ENCODE measurements at places on chromosomes 2 and 18.

GRCh38 chr2:28390241-28390745, 2.4 kb upstream of the FOSL2 start:
- peak; percentile 47 for DNase-seq

DNA sequence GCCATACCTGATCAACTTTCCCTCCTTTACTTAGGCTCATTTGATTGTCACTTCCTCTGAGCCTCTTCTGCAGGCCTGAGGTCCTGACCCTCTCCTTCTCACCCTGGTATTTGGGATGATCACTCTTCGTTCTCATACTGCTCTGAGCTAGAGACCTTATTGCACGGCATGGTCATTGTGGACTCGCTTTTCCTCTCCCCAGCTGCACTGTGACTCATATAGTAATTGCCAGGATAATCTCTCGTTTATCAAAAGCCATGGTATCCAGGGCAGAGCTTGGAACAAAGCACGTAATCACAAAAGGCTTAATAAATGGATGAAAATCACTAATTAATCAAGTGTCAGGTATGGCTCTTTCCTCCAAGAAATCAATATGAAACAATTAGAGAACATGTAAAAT, 40.9 kb upstream of the TRIB2 start:
- no peak for DNase-seq

- DNase-seq: no peak
Observed at GRCh38 chr2:165877565-165878550, 75.7 kb downstream of the TTC21B start.

DNA sequence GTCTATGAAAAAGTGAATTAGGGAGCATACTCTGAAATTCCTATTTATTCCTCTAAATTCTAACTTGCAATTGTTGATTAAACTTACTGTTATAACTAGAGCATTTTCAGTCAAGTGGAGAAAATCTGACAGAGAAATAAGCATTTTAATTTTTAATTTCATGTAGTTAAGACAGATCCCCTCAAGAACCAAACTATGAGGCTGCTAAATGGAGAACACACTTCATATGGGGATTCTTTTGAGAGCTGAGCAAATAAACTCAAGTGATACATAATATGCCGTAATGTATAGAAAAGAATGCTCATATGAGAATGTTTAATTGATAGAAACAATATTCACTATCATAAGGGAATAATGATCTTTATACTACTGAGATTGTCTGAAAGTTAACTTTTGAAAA, 340.8 kb downstream of the ERBB4 start:
- DNase-seq: no peak

GRCh38 chr2:73402386-73403103, 16.9 kb downstream of the ALMS1 start:
- no peak for DNase-seq

- DNase-seq: no peak
Observed at GRCh38 chr2:239311132-239312040, 89.4 kb downstream of the HDAC4 start.

GRCh38 chr2:230781130-230781797, 68.6 kb downstream of the CAB39 start:
- DNase-seq: no peak

DNA sequence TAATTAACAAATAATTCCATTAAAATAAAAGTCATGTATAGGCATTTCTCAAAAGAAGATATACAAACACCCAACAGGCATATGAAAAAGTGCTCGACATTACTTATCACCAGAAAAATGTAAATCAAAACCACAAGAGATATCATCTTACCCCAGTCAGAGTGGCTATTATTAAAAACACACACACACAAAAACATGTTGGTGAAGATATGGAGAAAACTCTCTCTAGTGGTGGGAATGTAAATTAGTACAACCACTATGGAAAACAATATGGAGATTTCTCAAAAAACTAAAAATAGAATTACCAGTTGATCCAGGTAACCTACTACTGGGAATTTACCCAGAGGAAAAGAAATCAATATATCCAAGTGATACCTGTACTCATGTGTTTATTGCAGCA, 966.3 kb upstream of the POU3F3 start:
- DNase-seq: no peak

- DNase-seq: no peak
Observed at GRCh38 chr2:52897511-52898044, 870.0 kb upstream of the CHAC2 start.
